ENCODE measurements at places on chromosomes 3 and 15. TPM values are rescaled to one million over a fixed set of nuclear protein-coding genes. Genes with fewer than 3 reads are reported as not detected.

ARHGAP31 gene
- 0.52 TPM for total RNA-seq

ADGRG7 gene
- 1.4 TPM for total RNA-seq

SLC15A2 gene
- 10.7 TPM for total RNA-seq

HHLA2 gene
- 7.2 TPM for total RNA-seq

SLC9C1 gene
- total RNA-seq: not detected

SACM1L gene
- total RNA-seq: 40.5 TPM

TRIM71 gene
- total RNA-seq: not detected

HMG20A gene
- total RNA-seq: 61.7 TPM

UROC1 gene
- not detected for total RNA-seq

PDCD7 gene
- total RNA-seq: 26.4 TPM

DISP2 gene
- total RNA-seq: 1.1 TPM

GPR15 gene
- total RNA-seq: not detected

ERC2 gene
- 1.3 TPM for total RNA-seq

KIF7 gene
- 1.7 TPM for total RNA-seq

CISH gene
- 1.4 TPM for total RNA-seq

GP9 gene
- total RNA-seq: not detected

CYP1A1 gene
- total RNA-seq: 3.4 TPM

FBXW12 gene
- not detected for total RNA-seq

CGNL1 gene
- 1.8 TPM for total RNA-seq

RTP1 gene
- total RNA-seq: not detected

GDPGP1 gene
- total RNA-seq: 17.5 TPM

TMEM158 gene
- total RNA-seq: 2.5 TPM

FEZF2 gene
- not detected for total RNA-seq

ECE2 gene
- not detected for total RNA-seq

FOXB1 gene
- not detected for total RNA-seq

ERICH6 gene
- not detected for total RNA-seq

SLC12A1 gene
- total RNA-seq: not detected

MAGI1 gene
- 76.4 TPM for total RNA-seq

GOLGA6A gene
- not detected for total RNA-seq

GRM2 gene
- total RNA-seq: 0.81 TPM

ZDHHC19 gene
- total RNA-seq: not detected

HESX1 gene
- total RNA-seq: 0.91 TPM

GALNT15 gene
- not detected for total RNA-seq

MESP2 gene
- total RNA-seq: not detected

ZBED2 gene
- total RNA-seq: 0.56 TPM
